NCI-H446 (cell line): ENCODE measurements at places on chromosomes 5 and 9.

DNA sequence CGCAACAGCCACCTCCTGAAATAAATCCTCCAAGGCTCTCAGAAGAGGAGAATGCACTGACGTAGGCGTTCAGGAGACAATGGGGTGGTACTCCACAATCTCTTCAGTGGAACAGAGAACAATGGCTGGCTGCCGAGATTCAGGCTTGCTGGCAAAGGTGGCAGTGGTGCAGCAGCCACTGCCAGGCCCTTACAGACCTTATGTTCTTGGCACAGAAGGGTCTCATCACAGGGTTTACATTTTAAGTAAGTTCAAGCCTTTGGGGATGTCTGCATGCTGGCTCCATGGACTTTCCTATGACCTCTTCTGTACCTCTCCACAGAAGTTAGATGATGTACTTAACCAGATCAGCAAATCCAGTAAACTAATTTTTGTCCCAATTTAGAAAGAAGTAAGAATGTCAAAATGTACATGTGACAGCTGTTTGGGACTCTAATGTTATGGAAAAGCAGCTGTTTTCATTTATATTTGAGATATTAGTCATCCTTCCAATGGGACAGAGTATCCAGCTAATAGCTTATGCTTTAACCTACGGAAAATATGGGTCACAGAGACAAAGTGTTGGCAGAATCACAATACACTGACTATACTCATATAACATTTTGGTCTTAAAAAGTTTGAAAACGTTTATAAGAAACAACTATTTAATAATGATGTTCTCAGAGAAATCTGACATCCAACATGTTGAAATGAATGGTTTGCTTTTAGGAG is 180.9 kb downstream of the MAPKAP1 start:
- DNase-seq, result peak; percentile 39

- no peak for DNase-seq
Observed at GRCh38 chr5:100479079-100479688, 56.0 kb upstream of the FAM174A start.

- no peak for DNase-seq
Observed at GRCh38 chr9:95494416-95495371, 22.1 kb downstream of the PTCH1 start.

GRCh38 chr5:51599587-51599986 is 216.3 kb downstream of the ISL1 start:
- DNase-seq, result no peak

DNA sequence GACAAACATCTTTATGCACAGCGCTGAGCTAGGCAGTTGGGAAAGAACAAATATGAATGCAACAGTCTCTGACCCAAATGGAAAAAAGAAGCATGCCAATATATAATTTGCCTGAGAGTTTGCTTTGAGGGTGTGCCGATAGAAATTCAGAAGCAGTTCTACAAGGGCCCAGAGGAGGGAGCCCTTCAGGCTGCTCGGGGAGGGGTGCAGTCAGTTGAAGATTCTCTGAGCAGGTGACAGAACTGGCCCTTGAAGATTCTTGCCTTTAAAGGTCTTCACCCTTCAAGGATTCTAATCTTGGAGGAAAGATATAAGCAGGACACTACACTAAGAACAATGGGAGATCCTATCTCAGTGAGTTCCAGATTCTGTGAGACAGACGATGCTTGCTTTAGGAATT is 3.7 kb upstream of the PAPPA start:
- DNase-seq, result peak; percentile 1

- no peak for DNase-seq
Observed at GRCh38 chr5:63055421-63055820, 476.8 kb downstream of the LRRC70 start.

DNA sequence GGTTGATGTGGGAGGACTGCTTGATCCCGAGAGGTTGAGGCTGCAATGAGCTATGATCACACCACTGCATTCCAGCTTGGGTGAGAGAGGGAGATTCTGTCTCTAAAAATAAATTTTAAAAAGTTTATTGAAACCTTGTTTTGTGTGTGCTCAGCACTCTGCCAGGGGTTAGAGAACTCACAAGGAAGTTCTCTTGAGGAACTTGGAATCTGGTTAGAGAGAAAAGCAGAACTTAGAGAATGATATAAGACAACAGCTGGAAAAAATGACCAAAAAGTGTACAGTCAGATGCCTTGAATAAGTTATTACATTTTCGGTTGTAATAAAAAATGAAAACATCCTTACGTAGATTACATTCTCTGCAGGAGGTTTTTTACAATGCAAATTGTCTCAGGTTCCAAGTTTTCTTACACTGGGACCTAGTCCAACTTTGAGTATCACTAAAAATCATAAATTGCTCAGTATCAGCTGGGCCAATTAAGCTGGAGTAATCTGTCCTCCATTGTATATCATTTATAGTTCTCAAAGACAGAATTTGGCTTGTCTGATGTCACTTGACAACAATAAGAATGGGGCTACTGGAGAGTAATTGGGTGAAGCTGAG is 21.7 kb upstream of the TENT2 start:
- no peak for DNase-seq

DNA sequence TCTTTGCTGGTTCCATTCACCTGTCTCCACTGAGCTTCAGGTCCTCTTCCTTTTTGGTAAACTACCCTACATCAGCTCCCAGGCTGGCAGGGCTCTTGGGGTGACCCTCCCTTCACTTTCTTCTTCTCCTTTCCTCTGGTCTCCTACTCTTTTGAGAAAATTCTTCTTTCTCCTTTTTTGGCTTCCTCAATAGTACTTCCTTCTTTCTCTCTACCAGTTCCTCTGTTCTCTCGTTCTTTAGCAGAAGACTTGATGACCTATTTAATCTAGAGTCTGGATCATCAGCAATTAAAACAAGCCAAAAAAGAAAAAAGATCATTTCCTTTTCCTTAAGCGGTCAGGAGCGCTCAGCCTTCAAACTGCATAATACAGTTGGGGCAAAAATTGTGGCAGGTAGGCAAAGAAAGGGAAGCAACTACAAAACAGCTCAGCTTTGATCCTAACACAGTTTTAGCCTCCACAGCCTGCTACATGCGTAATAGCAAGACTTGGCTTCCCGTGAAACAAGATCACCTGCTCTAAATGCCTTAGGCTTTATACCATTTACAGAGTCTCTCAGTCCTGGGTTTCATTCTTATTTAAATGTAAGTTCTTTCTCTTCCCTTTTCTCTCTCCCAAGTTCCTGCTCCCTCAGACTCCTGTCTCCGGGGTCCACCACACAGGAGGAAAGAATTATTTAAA is 14.0 kb upstream of the GSN start:
- no peak for DNase-seq

GRCh38 chr9:109086221-109086620 is 33.5 kb downstream of the TMEM245 start:
- DNase-seq, result no peak

GRCh38 chr5:15929611-15930263 is 249.9 kb downstream of the MARCHF11 start:
- DNase-seq, result no peak

DNA sequence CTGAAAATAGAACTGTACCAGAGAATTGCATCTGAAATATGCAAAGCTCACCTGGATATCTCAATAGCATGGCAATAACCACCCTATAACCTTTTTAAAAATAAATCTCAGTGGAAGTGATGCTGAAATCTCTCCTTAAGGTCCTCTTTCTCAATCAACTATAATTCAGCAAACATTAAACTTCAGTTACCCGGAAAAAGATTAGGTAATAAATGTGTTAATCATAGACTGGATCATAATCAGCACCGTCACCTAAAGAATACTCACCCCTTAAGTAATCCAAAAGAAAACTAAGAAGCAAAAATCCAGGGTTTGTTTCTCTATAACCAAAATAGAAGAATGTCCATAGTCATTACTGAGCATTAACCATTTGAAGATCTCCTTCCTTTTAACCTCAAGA is 44.3 kb upstream of the DENND4C start:
- no peak for DNase-seq

DNA sequence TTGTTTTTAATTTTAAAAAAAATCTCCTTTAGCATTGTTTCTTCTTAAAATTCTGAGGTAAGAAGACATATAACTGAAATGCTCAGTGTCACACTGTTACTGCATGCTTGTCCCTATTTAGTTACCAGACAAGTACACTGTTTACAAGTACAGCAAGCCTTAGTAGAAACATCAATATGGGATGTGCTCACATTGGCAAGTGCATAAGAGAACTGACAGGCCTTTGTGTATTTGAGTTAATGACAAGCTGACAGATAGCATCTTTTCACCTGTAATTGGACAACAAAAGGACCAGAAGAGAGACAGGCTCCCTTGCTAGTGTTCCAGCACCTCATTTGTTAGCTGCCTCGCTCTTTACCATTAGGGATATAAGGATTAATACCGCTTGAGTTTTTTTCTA is 63.6 kb downstream of the PDE4D start:
- DNase-seq, result no peak

GRCh38 chr9:131042666-131043065 is 33.7 kb downstream of the LAMC3 start:
- no peak for DNase-seq

DNA sequence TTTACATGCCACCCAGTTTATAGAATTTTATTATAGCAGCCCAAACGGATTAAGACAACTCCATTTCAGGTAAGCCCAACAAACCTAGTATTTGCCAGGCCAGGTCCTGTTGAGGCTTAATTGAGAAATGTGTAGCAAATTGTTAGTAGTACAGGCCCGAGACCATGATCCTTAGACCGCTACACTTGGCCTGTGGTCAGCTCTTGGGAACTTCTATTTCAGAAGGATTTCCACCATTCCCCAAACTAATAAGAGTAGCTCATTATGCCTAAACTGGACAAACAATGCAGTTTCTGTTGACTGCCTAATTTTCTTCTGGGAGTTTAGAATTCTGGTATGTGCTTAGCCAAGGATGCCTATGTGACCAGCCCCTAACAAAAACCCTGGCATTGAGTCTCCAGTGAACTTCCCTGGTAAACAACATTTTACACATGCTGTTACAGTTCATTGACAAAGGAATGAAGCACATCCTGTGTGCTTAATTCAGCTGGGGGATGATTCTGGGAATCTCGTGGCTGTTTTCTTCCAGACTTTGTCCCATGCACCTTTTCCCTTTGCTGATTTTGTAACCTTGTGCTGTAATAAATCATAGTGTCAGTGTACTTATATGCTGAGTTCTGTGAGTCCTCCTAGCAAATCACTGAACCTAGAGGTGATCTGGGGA is 5.6 kb upstream of the GPX3 start:
- no peak for DNase-seq

DNA sequence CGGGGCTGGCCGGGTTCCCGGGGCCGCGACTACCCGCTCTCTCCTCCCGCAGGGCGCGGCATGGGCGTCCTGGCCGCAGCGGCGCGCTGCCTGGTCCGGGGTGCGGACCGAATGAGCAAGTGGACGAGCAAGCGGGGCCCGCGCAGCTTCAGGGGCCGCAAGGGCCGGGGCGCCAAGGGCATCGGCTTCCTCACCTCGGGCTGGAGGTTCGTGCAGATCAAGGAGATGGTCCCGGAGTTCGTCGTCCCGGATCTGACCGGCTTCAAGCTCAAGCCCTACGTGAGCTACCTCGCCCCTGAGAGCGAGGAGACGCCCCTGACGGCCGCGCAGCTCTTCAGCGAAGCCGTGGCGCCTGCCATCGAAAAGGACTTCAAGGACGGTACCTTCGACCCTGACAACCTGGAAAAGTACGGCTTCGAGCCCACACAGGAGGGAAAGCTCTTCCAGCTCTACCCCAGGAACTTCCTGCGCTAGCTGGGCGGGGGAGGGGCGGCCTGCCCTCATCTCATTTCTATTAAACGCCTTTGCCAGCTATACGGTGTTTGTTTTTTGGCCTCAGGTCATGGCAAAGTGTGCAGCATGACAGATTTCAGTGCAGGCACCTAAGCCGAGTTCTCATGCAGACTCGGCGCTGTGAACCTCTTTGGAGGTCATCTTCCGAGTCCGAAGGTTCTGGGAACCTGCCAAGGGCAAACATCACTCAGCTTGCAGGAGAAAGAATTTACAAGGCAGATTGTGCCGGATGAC is 516 bp downstream of the MRPL41 start:
- DNase-seq, result no peak

DNA sequence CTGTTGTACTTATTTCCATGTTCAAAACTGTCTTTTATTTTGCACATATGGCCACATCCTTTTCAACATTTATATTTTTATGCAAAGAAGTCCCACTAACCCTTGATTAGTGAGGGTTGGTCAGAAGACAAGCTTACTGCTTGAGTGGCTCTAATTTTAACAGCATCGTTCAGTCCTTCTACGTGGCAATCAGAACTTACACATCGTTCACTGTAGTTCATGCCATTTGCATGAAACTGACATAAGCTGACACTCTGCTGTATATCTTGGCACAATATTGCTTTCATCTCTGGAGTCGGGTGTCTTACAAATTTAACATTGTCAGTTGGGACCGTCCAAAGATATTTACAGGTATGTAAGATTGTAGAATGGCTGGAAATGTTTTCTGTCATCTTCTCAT is 50.6 kb downstream of the MARCHF11 start:
- DNase-seq, result no peak

DNA sequence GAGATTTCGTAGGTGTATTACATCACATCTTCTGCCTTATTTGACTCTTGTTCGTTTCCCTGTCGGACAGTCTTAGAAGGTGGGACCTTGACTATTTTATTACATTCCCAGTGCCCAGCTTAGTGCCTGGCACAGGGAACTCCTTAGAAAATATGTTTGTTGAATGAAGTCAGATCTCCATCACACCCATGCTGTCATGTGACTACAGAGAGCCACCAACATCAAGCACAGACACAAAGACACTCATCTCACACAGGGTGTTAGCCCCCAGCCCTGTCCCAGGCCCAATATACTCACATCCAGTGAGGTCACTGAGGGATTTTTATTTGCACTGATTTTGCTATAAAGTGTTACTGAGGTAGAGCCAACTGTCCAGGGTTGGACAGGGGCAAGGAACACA is 692 bp upstream of the SRA1 start:
- DNase-seq, result no peak

DNA sequence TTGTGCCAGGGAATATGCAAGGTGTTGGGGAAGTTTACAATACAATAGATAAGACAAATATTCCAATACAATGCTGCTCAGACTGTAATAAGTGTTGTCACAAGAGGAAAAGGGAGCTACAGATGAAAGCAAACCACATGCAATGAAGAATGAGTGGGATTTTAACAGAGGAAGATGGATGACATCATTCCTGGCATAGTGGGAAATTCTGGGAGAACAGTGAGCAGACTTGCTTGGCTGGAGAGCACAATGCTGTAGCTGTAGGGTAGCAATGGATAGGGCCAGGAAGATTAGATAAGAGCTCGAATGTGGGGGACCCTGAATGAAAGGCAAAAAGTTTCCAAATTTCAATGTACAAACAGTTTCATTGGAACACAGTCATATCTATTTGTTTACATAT is 9.5 kb upstream of the DPYSL3 start:
- DNase-seq, result peak; percentile 46

DNA sequence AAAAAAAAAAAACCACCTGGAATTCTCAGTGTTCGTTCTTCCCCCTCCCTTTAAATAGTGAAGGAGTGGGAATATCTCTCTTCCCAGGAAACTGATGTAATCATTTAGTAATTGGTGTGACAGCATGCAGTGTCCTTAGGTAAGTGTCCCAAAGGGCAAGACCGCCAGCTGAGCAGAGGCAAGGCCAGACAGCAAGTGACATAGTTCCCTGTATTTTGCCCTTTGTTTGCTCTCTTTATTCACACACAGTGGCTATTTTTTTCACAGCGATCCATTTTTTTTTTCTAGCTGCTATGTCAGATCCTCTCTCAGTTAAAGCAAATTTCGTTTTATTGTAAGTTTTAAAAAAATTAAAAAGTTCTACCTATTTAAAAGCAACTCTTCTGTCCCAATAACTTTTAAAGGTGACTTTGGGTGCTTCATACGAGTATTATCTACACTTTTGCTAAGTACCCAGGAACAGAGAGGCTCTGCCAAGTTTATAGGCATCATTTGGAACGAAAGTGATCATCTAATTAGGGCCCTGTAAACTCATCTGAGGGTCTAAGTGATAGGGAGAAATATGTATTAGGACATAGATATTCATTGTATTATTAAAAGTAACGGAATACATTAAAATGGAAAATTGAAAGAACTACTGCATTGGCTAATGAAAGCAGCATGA is 98.2 kb upstream of the ALDH1A1 start:
- DNase-seq, result no peak
